ENCODE measurements at places on chromosomes 6 and 20.

DNA sequence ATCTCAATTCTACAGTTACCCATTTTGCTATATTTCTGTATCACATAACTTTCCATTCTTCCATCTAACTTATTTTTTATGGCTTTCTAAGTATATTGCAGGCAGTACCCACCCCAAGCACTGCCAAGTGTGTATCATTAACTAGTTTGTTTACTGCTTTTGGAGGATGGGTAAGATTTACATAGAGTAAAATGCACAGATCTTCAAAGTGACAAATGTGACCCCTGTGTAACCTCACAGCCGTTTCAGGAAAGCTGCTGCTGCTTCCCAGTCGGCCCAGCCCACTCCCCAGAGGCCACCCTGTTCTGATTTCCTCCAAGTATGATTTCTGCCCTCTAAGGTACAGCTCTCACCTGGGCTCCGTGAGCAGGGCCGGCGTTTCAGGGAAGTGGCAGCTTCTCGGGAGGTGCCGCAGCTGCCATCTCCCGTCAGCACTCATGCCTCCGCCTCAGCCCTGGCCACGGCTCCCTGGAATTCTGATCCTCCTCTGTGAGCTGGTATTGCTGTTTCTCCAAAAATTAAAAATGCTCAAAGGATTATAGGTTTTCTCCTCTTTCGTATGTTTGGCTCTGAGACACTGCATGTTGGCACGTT lies 15.0 kb upstream of the MAP1LC3A start:
- no peak for DNase-seq

DNA sequence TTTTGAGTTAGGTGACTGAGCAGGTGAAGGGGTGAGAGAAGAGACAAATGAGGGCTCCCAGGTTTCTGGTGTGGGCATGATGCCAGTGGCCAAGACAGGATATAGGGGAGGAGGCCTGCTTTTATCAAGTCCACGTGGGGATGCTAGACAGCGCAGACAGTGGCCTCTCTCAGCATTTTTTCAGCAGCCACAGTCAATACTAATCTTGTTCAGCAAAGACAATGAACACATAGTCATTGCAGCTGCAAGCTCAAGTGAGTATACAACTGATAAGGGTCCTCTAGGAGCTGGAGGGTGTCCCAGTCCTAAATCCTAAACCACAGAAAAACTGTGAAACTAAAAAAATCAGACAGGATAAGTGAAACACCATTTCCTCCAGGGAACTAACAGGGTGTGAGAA lies 48.6 kb downstream of the UQCC1 start:
- no peak for DNase-seq

DNA sequence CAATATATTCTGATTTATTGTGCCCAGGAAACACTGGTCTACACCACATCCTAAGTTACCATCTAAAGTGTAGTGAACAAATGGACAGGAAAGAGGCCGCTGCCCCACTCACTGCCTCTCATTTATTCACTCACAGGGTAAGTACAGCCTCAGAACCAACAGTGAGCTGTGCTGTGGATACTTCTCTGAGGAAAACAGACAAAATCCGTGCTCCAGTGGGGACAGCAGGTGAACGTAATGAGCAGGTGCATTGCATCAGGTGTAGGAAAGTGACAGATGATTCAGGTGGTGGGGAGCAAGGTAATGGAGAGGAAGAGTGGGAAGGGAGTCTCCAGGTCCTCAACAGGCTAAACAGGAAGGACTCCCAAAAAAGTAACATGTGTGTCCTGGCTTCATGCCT lies 8.4 kb upstream of the ULBP2 start:
- no peak for DNase-seq

DNA sequence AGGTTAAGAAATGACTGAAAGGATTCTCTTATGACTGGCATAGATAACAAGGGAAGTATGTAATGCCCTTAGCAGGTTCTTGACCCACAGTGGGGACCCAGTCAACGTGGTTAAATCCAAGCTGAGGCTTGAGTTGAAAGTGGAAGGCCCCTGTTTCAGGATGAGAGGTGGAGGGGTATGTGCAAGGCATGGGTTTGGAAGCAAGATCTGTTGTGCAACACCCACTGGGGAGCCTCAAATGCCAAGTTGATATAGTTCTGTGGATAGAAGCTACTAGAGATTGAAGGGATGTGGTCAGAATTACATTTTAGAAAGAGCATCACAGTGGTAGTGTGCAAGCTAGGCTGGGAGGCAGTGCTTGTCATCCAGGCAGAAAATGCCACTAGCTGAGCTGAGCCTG lies 5.1 kb downstream of the PABPC1L start:
- DNase-seq, result no peak

- no peak for DNase-seq
These were observed 130.5 kb downstream of the ZFP64 start for GRCh38 chr20:52060794-52061714.

DNA sequence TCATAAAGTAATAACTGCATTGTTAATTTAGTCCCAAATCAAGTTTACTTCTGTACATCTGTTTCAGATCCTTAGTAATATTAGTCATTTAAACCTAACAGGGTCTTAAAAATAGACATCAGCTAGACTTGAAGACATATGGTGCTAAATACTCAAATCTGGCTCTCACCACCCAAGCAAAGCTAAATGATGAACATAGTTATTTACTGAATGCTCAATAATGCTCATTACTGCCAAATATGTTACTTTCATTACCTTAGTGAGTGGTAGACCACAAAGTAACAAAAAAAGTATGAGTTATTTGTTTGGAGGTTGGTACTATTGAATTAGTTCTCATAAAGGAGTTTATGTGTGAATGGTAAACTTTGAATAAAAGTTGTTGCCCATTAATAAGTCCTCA lies 502.1 kb downstream of the PKHD1 start:
- DNase-seq, result no peak

- no peak for DNase-seq
These were observed 77.3 kb downstream of the BMP6 start for GRCh38 chr6:7803214-7803613.

- no peak for DNase-seq
These were observed 52.7 kb downstream of the IL22RA2 start for GRCh38 chr6:137120748-137121147.

DNA sequence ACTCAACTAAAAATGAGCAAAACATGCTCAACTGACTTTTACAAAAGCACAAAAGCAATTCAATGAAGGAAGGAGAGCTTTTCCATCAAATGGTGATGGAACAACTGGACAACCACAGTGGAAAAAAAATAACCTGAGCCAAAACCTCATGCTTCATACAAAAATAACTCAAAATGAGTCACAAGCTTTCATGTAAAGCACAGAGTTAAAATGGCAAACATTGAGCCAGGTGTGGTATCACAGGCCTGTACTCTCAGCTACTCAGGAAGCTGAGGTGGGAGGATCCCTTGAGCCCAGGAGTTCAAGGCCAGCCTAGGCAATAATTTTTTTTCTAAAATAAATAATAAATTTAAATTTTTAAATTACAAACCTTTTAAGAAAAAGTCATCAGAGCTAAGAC lies 18.4 kb upstream of the HLA-G start:
- no peak for DNase-seq

DNA sequence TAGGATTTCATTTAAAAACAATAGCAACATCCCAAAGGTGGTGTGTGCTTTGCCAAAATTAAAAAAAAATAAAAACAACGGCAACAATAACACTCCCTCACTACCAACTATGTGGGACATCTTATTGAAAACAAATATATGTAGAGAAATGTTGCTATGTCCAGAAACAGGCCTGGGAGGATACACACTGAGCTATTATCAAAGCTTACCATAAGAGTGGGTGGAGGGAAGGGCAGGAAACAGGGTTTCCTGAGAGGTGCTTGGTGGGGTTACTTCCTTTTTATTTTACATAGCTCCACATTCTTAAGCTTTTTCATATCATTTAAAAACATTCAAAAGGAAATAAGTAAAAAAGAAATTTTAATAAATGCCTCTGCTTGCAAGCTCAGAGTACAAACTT lies 150.0 kb upstream of the RIPOR2 start:
- DNase-seq, result no peak
